Uterus (tissue), 4 donors: ENCODE measurements at places on chromosomes 4 and X. TPM values are rescaled to one million over a fixed set of nuclear protein-coding genes. Genes with fewer than 3 reads are reported as not detected.
A peak's percentile ranks its signal among the peaks of the same experiment; 100 is the strongest.

- H3K27ac ChIP-seq, result no peak overlapping the region
- no peak overlapping the region for H3K4me3 ChIP-seq
- H3K36me3 ChIP-seq, result no peaks in the 10 kb centered on the region
- H3K27me3 ChIP-seq, result no peaks in the 10 kb centered on the region
- no peak for DNase-seq
Observed at GRCh38 chr4:14149176-14150053, 521.9 kb upstream of the BOD1L1 start.

DNA sequence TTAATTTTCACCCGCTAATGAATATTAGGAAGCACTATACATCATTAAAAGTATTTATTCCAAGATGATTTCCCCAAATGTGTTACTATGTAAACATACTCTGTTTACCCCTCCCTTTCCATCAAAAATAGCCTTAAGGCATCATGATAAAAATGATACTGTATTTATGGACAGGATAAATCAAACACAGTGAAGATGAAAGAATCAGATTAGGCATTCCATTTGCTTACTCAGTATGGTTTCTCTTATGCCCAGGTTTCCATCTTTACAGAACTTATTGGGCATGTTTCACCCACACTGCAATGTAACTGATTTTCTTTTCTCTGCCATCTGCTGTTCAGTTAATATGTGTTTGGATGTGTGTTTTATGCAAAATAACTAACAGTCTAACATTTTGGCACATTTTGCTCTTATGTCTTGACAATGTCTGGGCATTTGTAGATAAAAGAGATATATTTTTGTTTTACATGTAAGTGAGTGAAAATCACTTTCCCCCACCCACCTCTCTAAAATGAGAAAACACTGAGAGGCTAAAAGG lies 445.2 kb downstream of the RPA4 start:
- no peak for DNase-seq
- H3K4me3 ChIP-seq, result no peak overlapping the region
- no peaks in the 10 kb centered on the region for H3K4me1 ChIP-seq
- no peaks in the 10 kb centered on the region for H3K27me3 ChIP-seq
- no peak overlapping the region for H3K27ac ChIP-seq

GRCh38 chr4:117821834-117822233 lies 212.5 kb upstream of the NDST3 start:
- H3K36me3 ChIP-seq, result no peaks in the 10 kb centered on the region
- no peak for DNase-seq
- H3K4me3 ChIP-seq, result no peak overlapping the region
- H3K4me1 ChIP-seq, result no peaks in the 10 kb centered on the region

GRCh38 chr4:112361181-112361791 lies 64.1 kb downstream of the ALPK1 start:
- no peaks in the 10 kb centered on the region for H3K27me3 ChIP-seq
- H3K4me1 ChIP-seq, result no peaks in the 10 kb centered on the region
- DNase-seq, result no peak
- no peaks in the 10 kb centered on the region for H3K36me3 ChIP-seq
- H3K27ac ChIP-seq, result no peak overlapping the region
- H3K4me3 ChIP-seq, result no peak overlapping the region

- no peaks in the 10 kb centered on the region for H3K27me3 ChIP-seq
- H3K4me3 ChIP-seq, result no peak overlapping the region
- H3K4me1 ChIP-seq, result no peaks in the 10 kb centered on the region
- no peaks in the 10 kb centered on the region for H3K36me3 ChIP-seq
- DNase-seq, result no peak
- no peak overlapping the region for H3K27ac ChIP-seq
Observed at GRCh38 chr4:30989508-30989907, 269.3 kb downstream of the PCDH7 start.

DNA sequence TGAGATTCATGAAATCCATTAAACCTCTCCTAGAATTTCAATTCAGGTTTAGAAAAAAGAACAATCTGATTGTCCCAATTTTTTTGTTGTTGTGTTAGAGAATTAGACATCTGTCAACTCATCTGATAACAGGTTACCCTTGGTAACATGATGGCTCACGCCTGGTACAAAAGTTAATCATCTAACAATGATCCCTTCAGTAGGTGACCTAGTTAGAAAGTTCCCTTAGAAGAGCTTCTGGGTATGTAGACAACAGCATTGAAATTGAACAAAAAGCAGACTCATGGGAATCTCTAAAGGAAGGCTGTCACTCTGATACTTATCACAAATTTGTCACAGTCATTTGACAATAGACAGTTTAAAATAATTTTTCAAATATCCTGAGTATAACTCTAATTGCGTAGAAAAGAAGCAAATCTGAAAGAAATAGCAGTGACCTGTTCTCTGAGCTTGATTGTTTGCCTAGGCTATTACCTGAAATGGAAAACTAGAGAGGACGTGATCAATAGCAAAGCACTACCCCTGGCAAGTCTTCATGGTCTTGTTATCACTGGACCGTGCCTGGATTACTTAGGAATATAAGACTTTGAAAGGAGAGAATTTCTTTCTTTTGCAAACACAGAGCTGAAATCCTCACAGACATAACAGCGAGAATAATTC lies 880.4 kb upstream of the AGA start:
- DNase-seq, result no peak
- no peaks in the 10 kb centered on the region for H3K4me1 ChIP-seq
- H3K27ac ChIP-seq, result no peak overlapping the region
- no peak overlapping the region for H3K4me3 ChIP-seq

GRCh38 chrX:6660567-6661264 lies 125.8 kb upstream of the VCX3A start:
- no peaks in the 10 kb centered on the region for H3K27me3 ChIP-seq
- H3K27ac ChIP-seq, result no peak overlapping the region
- no peaks in the 10 kb centered on the region for H3K36me3 ChIP-seq
- DNase-seq, result no peak
- no peaks in the 10 kb centered on the region for H3K4me1 ChIP-seq

DNA sequence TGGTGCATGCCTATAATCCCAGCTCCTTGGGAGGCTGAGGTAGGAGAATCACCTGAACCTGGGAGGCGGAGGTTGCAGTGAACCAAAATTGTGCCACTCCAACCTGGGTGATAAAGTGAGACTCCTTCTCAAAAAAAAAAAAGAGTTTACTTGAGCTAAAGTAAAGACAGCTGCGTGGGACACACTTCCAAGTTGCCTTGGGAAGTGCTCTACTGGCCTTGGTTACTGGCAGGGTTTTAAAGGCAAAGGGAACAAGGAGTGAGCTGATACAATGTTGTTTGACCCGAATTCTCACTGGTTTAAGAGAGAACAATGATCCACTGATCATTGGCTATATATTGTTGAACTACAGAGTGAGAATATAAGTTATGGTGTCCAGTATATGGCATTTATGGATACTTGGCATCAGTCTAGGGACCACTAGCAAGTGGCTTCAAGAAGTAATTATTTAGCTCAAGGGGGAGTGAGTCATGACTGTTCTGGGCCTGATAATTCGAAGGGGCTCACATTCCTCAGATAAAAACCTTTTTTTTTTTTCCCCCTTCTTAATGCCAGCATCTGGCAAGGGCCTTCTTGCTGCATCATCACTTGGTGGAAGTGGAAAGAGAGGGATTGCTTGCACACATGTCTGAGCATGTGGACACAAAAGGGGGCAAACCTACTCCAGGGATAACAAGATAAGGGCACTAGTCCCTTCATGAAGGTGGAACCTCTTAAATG lies 32.3 kb downstream of the GRK4 start:
- no peaks in the 10 kb centered on the region for H3K36me3 ChIP-seq
- DNase-seq, result no peak
- no peaks in the 10 kb centered on the region for H3K27me3 ChIP-seq
- H3K4me3 ChIP-seq, result no peak overlapping the region
- H3K4me1 ChIP-seq, result no peaks in the 10 kb centered on the region

- no peak overlapping the region for H3K4me3 ChIP-seq
- H3K27me3 ChIP-seq, result no peaks in the 10 kb centered on the region
- no peak for DNase-seq
- H3K36me3 ChIP-seq, result no peaks in the 10 kb centered on the region
- H3K27ac ChIP-seq, result no peak overlapping the region
Observed at GRCh38 chr4:90960840-90961239, 833.6 kb downstream of the CCSER1 start.

DNA sequence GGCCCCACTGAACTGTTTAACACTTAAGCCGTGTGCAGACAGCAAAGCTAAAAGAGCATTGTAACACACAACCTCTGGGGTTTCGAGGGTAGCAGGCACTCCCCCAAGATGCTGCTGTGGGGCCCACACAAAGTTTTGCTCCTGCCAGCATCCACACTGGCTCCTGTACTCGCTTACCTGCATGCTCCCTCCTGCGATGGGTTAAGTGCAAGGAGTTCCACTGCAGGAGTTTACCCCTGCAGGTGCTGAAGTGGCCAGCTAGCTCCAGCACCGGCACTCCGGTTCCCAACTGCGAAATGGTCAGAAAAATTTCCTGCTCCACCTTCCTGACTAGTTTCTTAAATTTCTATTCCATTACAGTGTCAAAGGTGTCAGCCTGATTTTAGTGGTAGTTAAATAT lies 443.5 kb downstream of the PCDH10 start:
- no peaks in the 10 kb centered on the region for H3K4me1 ChIP-seq
- no peak for DNase-seq
- no peaks in the 10 kb centered on the region for H3K27me3 ChIP-seq
- H3K36me3 ChIP-seq, result no peaks in the 10 kb centered on the region

DNA sequence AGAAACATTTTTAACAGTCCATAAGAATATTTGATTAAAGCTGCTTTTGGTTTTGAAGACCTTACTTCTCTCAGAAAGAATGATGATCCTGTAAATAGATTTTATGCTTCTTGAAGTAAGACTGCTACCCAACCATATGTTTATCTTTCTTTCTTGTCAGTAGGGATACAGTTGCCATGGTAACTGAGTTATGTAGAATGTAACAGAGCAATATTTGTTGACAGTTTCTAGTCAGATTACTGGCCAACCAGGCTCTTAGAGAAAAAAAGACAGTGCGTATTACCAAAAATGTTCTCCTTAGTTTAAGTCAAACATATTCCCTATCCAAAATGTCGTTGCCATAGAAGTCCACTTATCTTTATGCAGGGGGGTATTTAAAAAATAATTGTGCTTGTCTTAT lies 456.8 kb downstream of the PRR32 start:
- no peak overlapping the region for H3K4me3 ChIP-seq
- no peaks in the 10 kb centered on the region for H3K36me3 ChIP-seq
- DNase-seq, result no peak
- no peak overlapping the region for H3K27ac ChIP-seq
- no peaks in the 10 kb centered on the region for H3K4me1 ChIP-seq

DNA sequence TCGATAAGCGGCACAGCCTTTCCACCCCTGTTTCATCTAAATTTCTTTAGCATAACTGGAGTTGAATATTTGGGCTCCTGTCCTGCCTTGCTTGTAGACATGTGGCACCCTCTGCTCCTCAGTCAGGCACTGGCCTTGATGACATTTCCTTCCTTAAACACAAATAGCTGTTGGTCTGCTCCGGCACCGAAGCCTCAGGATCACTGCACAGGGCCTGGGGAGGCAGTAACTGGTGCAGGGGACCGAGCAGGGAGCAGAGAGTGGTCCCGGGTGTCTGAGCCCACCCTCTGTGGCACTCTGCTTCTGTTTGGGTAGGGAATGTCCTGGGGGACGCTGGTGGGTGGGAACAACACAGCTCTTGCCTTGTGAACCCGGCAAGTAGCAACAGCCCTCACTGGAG lies 13.6 kb downstream of the RGS12 start:
- no peaks in the 10 kb centered on the region for H3K4me1 ChIP-seq
- no peak overlapping the region for H3K4me3 ChIP-seq
- no peaks in the 10 kb centered on the region for H3K36me3 ChIP-seq

GRCh38 chr4:102608190-102608589 lies 107.0 kb downstream of the NFKB1 start:
- no peaks in the 10 kb centered on the region for H3K4me1 ChIP-seq
- no peaks in the 10 kb centered on the region for H3K27me3 ChIP-seq
- no peak overlapping the region for H3K27ac ChIP-seq
- no peak overlapping the region for H3K4me3 ChIP-seq
- no peak for DNase-seq

DNA sequence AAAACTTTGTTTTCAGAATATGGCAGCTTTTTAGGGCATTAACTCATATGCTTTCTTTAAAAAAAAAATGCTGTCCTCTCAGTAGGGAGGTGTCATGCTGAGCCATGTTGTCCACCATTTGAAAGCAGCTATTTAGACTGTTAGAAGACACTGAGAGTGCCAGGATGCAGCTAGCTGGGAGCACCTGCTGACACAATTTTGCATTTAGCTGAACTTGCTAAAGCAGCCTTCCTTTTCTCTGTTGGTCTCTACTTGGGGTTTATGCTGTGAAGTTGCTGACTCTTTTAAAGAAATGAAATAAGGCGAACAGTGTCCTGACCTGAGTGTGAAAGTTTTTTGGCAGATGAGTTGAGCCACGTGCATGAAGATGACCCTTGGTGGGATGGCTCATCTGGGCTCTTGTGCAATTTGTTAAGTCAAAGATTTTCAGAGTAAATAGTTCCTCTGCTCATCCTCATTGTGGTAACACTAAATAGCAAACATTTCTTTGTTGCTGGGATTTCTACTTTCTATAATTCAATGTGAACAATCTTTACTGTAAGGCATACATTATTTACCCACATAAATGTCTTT lies 64.5 kb downstream of the CDS1 start:
- no peaks in the 10 kb centered on the region for H3K27me3 ChIP-seq
- no peak overlapping the region for H3K27ac ChIP-seq
- H3K4me1 ChIP-seq, result no peaks in the 10 kb centered on the region
- peak; percentile 21 for DNase-seq
- H3K36me3 ChIP-seq, result no peaks in the 10 kb centered on the region
- no peak overlapping the region for H3K4me3 ChIP-seq

GRCh38 chr4:3711183-3712111 lies 54.7 kb upstream of the ADRA2C start:
- H3K36me3 ChIP-seq, result no peaks in the 10 kb centered on the region
- no peaks in the 10 kb centered on the region for H3K4me1 ChIP-seq
- H3K27ac ChIP-seq, result no peak overlapping the region

- no peaks in the 10 kb centered on the region for H3K36me3 ChIP-seq
- no peak overlapping the region for H3K4me3 ChIP-seq
- DNase-seq, result no peak
- H3K4me1 ChIP-seq, result no peaks in the 10 kb centered on the region
- no peak overlapping the region for H3K27ac ChIP-seq
- H3K27me3 ChIP-seq, result no peaks in the 10 kb centered on the region
Observed at GRCh38 chrX:82676386-82676785, 831.7 kb upstream of the POU3F4 start.

DNA sequence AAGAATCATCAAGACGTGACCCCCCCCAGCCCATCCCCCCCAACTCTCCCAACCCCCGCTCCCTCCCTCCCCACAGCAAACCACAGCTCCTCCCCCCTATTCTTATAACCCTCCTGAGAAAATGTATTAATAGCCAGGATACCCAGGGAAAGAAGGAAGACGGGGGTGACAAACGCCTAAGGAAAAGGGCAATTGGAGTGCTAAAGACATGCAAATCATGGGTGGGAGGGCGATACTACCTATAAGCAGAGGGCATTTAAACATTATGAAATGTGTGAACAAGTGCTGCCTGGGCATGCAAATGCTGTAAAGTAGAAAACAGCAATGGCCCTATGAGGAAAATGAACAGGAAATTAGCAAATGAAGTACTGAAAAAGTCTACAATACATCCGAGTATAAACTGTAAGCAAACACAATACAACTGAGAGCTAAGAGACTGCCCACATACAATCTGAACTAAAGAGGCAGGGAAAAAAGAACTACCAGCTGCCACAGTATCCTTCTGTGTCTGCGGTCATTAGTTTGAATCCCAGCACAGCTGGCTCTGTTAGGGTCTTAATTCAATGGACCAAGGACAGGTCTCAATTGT lies 2.4 kb downstream of the CXXC4 start:
- H3K4me1 ChIP-seq, result no peaks in the 10 kb centered on the region
- H3K4me3 ChIP-seq, result peak overlapping the region; percentile 49

SUPT20HL1 gene
- not detected for total RNA-seq

ADH1B gene
- 6.7 TPM for total RNA-seq

FGF13 gene
- total RNA-seq, result 22.1 TPM

SLC39A8 gene
- 9.4 TPM for total RNA-seq

SOWAHB gene
- not detected for total RNA-seq

CD38 gene
- total RNA-seq, result 0.26 TPM

PIR gene
- 2.9 TPM for total RNA-seq
